Natural killer cell treated with Interleukin-12 subunit alpha and Interleukin-12 subunit beta and Interleukin-15 and Interleukin-18, amount 100 ng/mL, for 72 hours (primary cell): ENCODE measurements at places on chromosomes 12 and 14. TPM values are rescaled to one million over a fixed set of nuclear protein-coding genes. Genes with fewer than 3 reads are reported as not detected.

CFAP54 gene
- total RNA-seq, result 0.14 TPM

DNA sequence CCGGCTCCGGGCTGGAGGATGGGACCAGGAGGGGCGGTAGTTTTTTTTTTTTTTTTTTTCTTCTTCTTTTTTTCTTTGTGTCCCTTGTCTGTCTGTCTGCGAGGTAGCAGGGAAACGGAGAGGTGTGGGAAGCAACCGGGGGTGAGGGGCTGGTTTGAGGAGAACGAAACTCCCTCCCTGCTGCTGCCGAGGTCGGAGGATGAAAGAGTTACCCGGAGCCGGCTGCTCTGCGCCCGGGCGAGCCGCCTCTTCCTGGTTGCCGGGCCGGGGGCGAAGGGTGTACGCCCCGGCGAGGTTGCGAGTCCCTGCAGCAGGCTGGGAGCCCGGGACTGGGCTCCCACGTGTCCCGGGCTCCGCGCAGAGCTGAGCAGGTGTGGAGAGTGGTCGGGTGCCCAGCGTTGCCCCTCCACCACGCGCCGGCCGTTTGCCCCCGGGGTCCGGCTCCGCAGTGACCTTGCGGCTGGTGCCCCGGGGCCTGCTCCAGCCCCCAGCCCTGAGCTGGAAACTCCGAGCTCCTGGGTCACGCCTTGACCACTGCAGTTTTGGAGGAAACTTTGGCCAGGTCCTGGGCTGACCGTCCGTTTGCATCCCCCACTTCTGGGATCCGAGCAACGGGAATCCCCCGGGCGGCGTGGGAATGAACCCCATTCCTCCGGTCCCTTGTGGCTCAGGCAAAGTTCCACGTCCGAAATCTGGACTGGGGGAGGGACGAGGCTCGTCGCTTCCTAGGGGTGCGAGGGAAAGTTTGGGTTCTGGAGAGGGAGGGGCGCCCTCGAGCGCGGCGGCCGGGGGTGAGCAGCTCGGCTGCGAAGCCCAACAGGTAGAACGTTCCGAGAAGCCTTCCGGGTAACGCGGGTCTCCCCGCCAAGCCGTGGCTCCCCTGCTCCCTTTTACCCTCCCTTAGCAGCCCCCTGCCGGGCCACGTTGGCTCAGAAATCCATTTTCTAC is 1.3 kb downstream of the CHST11 start:
- no peaks in the 10 kb centered on the region for H3K27me3 ChIP-seq
- peaks cover 30% of the 10 kb centered on the region for H3K4me1 ChIP-seq
- peak overlapping the region; percentile 99 for H3K4me3 ChIP-seq
- H3K36me3 ChIP-seq, result peaks cover 12% of the 10 kb centered on the region
- no peak for DNase-seq

GRCh38 chr12:57299514-57300016 is 48.6 kb upstream of the STAC3 start:
- no peak overlapping the region for H3K4me3 ChIP-seq
- H3K27ac ChIP-seq, result no peak overlapping the region
- H3K27me3 ChIP-seq, result no peaks in the 10 kb centered on the region
- peaks cover 14% of the 10 kb centered on the region for H3K36me3 ChIP-seq

DNA sequence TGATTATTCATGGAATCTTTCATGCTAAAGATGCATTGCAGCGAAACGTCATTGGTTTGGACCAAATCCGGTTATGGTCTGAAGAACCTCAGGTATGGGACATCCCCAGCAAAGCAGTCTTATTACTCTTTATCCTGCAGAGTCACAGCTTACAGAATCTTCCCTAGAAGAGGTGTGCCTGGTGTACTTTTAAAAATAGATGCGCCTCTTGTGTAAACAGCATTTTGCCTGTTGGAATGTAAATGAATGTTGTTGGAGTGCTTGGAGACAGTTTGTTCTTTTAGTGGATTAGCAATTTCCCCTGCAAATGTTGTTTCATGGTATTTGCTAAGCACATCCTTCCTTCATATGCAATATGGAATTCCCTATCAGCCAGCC is 242.5 kb downstream of the ZFP36L1 start:
- no peak overlapping the region for H3K4me3 ChIP-seq
- H3K27ac ChIP-seq, result no peak overlapping the region
- H3K36me3 ChIP-seq, result no peaks in the 10 kb centered on the region
- H3K27me3 ChIP-seq, result no peaks in the 10 kb centered on the region

DNA sequence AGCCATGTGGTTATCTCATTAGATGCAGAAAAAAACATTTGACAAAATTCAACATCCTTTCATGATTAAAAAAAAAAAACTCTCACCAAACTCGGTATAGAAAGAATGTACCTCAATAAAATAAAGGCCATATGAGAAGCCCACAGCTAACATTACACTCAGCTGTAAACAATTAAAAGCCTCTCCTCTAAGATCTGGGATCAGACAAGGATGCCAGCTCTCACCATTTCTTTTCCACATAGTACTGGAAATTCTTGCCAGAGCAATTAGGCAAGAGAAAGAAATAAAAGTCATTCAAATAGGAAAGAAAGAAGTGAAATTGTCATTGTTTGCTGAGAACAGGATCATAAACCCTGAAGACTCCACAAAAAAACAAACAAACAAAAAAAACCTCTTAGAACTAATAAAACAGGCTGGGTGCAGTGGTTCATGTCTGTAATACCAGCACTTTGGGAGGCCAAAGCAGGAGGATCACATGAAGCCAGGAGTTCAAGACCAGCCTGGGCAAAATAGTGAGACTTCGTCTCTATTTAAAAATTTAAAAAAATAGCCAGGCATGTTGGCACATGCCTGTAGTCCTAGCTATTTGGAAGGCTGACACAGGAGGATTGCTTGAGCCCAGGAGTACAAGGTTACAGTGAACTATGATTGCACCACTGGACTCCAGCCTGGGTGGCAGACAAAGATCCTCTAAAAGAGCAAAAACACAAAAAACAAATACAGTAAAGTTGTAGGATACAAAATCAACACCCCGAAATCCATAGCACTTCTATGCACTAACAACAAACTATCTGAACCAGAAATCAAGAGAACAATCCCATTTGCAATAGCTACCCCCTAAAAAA is 114.4 kb downstream of the FOXA1 start:
- no peaks in the 10 kb centered on the region for H3K27me3 ChIP-seq
- no peak overlapping the region for H3K27ac ChIP-seq
- no peak for DNase-seq
- no peaks in the 10 kb centered on the region for H3K4me1 ChIP-seq

GRCh38 chr12:67592228-67593011 is 56.1 kb upstream of the DYRK2 start:
- peaks cover 27% of the 10 kb centered on the region for H3K4me1 ChIP-seq
- DNase-seq, result no peak
- peak overlapping the region; percentile 96 for H3K27ac ChIP-seq
- no peaks in the 10 kb centered on the region for H3K27me3 ChIP-seq

CISTR gene
- total RNA-seq, result not detected

GRCh38 chr12:93302331-93303229 is 75.1 kb upstream of the NUDT4 start:
- H3K27ac ChIP-seq, result no peak overlapping the region
- no peaks in the 10 kb centered on the region for H3K4me1 ChIP-seq
- peaks cover 10% of the 10 kb centered on the region for H3K27me3 ChIP-seq
- no peak for DNase-seq
- no peak overlapping the region for H3K4me3 ChIP-seq
- H3K36me3 ChIP-seq, result no peaks in the 10 kb centered on the region

DNA sequence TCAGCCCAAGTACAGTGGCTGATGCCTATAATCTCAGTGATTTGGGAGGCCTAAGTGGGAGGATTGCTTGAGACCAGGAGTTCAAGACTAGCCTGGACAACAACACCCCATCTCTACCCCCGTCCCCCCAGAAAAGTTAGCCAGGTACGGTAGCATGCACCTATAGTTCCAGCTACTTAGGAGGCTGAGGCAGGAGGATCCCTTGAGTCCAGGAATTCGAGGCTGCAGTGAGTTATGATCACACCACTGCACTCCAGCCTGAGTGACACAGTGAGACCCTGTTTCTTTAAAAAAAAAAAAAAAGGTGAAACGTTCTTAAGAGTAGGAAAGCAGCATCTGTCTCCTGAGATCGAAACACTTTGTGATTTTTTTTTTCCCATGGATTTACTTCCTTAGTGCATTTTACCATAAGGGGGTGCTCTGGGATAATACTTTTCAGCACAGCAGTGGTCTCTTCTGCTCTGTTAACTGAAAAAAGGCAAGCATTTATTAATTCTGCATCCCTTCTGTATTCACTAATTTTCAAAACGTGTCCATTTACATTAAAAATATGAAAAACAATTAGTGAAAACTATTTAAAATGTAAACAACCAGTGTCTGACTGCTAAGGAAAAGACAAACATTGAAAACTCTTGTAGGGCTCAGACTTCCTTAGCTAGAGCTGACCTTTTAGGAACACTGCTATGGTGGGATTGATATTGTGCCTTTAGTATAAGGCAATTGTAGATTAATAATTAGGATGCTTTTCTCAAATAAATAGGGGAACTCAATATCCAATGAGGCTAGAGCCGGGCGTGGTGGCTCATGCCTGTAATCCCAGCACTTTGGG is 31.2 kb upstream of the USP44 start:
- H3K4me1 ChIP-seq, result no peaks in the 10 kb centered on the region
- no peak overlapping the region for H3K4me3 ChIP-seq
- peaks cover 30% of the 10 kb centered on the region for H3K27me3 ChIP-seq

- DNase-seq, result peak; percentile 71
- peak overlapping the region; percentile 84 for H3K4me3 ChIP-seq
- no peaks in the 10 kb centered on the region for H3K27me3 ChIP-seq
- peaks cover 79% of the 10 kb centered on the region for H3K4me1 ChIP-seq
These were observed 62.1 kb downstream of the PPP2R5C start for GRCh38 chr14:101823511-101824120.

SERPINA9 gene
- total RNA-seq, result not detected

TMEM121 gene
- total RNA-seq, result 1.8 TPM

DNA sequence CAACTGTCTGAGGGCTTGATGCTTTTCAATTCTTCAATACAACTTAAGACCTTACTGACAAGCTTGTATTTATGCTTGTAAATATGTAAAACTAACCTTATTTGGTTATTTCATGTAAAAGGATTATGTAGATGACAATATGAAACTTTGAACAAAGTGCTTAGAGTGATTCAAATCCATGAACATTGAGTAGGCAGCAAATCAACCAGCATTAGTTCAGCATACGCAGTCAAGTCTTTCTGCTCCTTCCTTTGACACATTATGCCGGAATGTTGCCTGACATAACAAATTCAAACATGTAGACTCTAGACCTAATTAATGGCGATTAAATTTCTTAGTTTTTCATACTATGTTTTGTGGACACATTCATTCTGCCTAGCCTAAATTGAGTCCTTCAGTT is 105.2 kb downstream of the FGD4 start:
- no peak overlapping the region for H3K27ac ChIP-seq
- H3K4me3 ChIP-seq, result no peak overlapping the region
- no peaks in the 10 kb centered on the region for H3K4me1 ChIP-seq

DNA sequence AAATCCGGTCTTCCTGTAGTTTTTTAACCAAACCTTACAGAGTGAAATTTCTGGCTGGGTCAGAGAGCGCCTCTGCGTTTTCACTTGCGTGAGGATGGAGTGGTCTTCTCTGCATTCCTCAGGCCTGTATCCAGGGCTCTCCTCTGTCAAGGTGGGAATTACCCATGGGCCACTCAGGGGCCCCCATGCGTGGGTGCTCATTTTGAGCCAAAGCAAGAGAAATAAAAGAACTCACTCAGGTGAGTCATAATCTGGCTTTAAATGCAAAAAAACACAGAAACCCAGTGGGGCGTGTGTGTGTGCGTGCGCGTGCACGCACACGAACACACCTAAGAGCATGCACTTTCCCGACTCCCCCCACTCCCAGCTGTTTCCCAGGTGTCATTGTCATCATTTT is 104.0 kb upstream of the PWP1 start:
- peaks cover 2% of the 10 kb centered on the region for H3K36me3 ChIP-seq
- no peaks in the 10 kb centered on the region for H3K4me1 ChIP-seq
- H3K27me3 ChIP-seq, result no peaks in the 10 kb centered on the region
- no peak overlapping the region for H3K27ac ChIP-seq

DNA sequence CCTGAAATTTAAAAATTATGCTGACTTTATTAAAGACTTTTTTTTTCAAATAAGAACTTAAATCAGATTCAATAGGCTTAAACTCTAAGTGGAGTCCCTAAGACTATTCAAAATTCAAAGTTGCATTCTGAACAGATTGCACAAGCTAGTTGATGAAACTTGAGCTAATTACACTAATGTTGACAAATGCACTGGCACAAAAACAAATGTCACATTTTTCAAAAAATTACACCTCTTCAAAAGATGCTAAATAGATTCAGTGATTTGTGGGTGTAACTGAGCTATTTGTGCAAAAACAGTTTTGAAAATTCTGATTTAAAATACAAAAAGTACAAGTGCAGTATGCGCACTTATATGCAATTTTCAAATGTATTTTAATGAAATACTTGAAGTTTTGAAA is 205.4 kb downstream of the RERGL start:
- no peaks in the 10 kb centered on the region for H3K36me3 ChIP-seq
- H3K27ac ChIP-seq, result no peak overlapping the region
- DNase-seq, result no peak
- H3K27me3 ChIP-seq, result no peaks in the 10 kb centered on the region
- no peaks in the 10 kb centered on the region for H3K4me1 ChIP-seq
- no peak overlapping the region for H3K4me3 ChIP-seq

NPC2 gene
- total RNA-seq, result 12.7 TPM

- H3K36me3 ChIP-seq, result no peaks in the 10 kb centered on the region
- no peak for DNase-seq
- peaks cover 19% of the 10 kb centered on the region for H3K4me1 ChIP-seq
- no peaks in the 10 kb centered on the region for H3K27me3 ChIP-seq
- H3K4me3 ChIP-seq, result no peak overlapping the region
- no peak overlapping the region for H3K27ac ChIP-seq
These were observed 8.7 kb upstream of the SELPLG start for GRCh38 chr12:108642269-108642870.

GRCh38 chr12:79019672-79020071 is 155.1 kb downstream of the SYT1 start:
- peaks cover 15% of the 10 kb centered on the region for H3K4me1 ChIP-seq
- no peak overlapping the region for H3K27ac ChIP-seq
- H3K36me3 ChIP-seq, result peaks cover 9% of the 10 kb centered on the region
- DNase-seq, result no peak

DNA sequence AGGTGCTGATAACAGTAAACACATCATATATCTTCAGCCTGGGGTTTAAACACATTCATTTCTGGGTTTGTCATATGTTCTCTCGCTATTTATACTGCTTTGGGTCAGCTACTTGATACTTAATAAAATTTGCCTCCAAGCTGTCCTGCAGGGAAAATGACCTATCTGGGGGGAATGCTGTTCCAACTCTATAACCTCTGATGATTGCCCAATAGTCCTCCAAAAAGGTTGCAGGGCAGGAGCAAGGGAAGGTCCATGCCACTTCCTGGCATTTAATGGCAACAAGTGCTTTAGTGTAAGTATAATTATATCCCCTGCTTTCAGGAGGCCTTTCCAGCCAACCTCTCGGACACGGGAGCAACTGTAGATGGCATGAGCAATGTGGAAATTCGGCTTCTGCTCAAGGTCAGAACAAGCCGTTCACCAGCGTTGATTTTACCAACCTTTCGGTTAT is 198.0 kb upstream of the EEA1 start:
- no peak overlapping the region for H3K4me3 ChIP-seq
- no peak overlapping the region for H3K27ac ChIP-seq
- no peaks in the 10 kb centered on the region for H3K27me3 ChIP-seq
- no peaks in the 10 kb centered on the region for H3K36me3 ChIP-seq
- DNase-seq, result no peak
- peaks cover 3% of the 10 kb centered on the region for H3K4me1 ChIP-seq
